ENCODE measurements at places on chromosomes 13 and 19.
A peak's percentile ranks its signal among the peaks of the same experiment; 100 is the strongest.

- DNase-seq: no peak
Observed at GRCh38 chr13:50788551-50789210, 54.8 kb downstream of the DLEU7 start.

- DNase-seq: no peak
Observed at GRCh38 chr13:33281951-33282595, 3.5 kb downstream of the STARD13 start.

- no peak for DNase-seq
Observed at GRCh38 chr13:102141625-102142472, 260.0 kb downstream of the FGF14 start.

GRCh38 chr13:86826232-86826631 is 844.9 kb upstream of the SLITRK5 start:
- no peak for DNase-seq

DNA sequence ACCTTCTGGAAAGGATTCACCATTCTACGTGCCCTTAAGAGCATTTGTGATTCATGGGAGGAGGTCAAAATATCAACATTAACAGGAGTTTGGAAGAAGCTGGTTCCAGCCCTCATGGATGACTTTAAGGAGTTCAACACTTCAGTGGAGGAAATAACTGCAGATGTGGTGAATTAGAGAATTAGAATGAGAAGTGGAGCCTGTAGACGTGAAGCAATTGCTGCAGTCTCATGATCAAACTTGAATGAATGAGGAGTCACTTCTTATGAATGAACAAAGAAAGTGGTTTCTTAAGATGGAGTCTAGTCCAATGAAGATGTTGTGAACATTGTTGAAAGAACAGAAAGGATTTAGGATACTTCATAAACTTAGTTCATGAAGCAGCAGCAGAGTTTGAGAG is 129.1 kb downstream of the TNFRSF19 start:
- no peak for DNase-seq

DNA sequence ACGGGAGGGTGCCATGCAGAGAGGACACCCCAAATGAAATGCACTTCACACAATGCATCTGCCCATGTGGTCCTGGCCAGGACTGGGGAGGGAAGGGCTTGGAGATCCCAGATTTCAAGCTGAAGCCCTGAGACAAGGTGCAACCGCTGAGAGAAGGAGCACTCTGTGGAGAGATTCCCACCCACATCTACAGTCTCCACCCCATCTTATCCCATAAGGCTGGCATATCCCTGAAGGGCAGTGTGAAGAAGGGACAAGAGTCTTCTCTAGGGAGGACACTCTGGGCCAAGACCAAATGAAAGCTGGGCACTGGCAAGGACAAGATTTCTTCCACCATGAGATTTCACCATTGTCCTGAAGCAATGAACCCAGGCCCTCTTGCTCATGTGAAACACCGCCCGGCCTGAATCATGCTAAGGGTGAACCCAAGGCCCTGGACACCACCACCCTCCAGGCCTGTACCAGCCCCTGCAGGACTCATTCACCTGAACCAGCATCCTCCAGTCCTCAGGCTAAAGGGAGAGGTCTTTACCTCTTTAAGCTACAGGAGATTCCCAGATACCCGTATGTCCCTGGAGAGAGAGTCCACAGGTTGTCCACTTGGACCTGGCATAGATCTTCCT is 20.5 kb downstream of the CEACAM4 start:
- DNase-seq: no peak

GRCh38 chr19:33527125-33527524 is 5.5 kb upstream of the PEPD start:
- no peak for DNase-seq

GRCh38 chr13:101394605-101395004 is 21.7 kb downstream of the NALCN start:
- DNase-seq: no peak

DNA sequence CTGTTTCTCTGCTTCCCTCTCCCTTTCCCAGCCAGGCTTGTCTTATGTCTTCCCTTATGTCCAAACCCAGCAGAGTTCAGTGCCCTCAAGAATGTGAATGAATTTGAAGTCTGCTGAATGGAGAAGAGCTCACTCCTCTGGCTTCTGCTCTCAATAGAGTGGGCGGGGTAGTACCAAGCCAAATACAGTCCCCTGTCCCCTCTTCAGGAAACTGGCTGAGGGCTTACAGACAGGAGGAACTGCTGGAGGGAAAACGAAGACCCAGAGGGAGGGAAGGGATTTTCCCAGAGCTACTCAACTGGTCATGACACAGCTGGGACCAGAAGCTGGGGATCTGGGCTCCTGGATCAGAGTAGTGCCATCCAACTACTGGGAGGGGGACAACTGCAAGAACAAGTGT is 32.9 kb upstream of the POU2F2 start:
- DNase-seq: no peak

GRCh38 chr13:43942286-43942685 is 62.6 kb downstream of the LACC1 start:
- no peak for DNase-seq

DNA sequence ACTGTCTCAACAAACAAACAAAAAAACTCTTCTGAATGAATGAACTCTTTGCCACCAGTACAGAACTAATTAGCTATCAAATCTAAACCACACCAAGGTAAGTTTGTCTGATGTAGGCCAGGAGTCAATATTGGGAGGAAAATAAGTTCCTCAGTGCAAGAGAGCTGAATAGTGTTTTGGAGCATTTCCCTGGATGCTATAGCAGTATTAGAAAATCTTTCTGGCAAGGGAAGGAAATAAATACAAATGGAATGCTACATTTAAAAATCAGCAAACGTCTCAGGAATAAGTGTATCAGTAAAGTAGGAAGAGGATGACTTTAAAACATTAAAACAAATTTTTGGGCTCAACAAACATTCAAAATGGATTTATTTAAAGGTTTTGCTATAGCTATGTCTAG is 81.3 kb upstream of the TMTC4 start:
- no peak for DNase-seq

- DNase-seq: no peak
Observed at GRCh38 chr13:20118268-20119140, 42.3 kb downstream of the GJA3 start.

DNA sequence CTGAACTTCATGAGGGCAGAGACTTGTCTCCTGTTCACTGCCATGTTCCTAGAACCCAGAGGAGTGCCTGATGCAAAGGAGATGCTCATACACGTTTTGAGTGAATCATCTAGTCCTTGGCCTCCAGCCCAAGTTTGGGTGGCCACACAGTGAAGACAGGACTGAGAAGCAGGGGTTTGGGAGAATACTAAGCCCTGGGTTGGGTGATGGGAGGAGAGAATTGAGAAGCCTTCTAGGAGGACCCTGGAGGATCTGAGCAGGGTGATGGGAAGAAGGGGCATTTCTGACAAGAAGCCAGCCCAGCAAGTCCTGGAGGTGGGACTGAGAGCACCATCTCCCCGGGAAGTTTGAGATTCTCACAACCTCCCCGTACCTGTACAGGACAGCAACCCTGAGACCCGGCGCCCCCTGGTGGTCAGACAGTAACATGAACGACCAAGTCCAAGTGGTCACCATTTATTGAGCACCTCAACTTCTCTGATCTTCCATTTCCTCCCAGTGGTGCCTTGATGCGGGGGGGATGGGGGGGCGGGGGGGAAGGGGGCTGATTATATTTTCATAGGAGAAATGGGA is 11.0 kb downstream of the CTU1 start:
- no peak for DNase-seq

- no peak for DNase-seq
Observed at GRCh38 chr13:75870397-75870903, 234.3 kb downstream of the LMO7 start.

DNA sequence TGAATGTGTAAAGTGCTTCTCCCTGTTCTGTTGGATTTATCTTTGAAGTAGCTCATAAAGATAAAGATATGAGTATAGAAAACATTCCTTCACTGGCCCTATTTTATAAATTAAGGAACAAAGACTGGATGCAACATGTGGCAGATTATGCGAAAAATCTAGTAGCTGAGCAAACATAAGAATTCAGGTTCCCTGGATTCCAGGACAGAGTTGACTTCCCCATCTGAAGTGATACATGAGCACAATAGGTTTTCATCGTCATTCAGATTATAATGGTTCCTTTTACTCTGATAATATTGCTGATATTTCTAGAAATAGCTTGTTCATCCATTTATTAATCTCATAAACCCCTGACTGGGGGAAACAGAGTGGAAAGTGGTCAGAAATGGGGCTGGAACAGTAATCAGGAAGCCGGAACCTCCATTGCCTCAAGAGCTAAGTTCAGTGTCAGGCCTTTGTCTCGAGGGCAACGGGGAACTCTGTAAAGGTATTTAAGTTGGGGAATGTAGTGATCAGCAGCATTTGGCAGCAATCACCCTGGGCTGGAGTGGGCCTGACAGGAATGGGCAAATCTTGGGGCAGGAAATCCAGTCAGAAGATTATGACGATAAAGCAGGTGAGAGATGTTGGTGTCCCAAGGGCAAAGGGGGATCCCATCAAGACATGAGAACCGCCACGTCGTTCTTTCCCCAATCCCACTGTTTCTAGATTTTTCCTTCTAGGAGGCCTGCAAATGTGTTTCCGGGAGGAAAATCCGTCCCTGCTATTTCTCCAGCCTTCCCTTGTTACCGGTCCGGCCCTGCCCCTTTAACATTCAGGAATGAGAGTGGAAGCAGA is 232.5 kb upstream of the SERP2 start:
- no peak for DNase-seq

GRCh38 chr19:49878744-49879070 is 1.2 kb downstream of the TBC1D17 start:
- no peak for DNase-seq

DNA sequence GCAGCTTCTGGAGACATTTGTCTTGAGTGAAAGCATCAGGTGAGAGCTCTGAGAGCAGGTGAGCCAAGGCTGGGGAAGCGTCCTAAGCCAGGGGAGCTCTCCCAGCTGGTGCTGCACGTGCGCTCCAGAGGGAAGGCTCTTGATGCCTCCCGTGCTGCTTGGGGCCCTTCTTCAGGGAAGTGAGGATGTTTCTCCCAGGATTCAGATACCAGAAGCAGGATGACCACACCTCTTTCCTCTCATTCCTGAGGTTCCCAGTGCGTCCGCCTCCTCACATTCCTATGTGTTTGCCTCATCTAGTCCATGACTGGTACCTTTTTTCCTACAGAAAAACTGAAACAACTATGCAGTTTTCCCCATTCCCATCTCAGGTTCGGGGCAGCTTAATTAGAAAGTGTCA is 231.0 kb upstream of the IRS2 start:
- DNase-seq: peak; percentile 84

DNA sequence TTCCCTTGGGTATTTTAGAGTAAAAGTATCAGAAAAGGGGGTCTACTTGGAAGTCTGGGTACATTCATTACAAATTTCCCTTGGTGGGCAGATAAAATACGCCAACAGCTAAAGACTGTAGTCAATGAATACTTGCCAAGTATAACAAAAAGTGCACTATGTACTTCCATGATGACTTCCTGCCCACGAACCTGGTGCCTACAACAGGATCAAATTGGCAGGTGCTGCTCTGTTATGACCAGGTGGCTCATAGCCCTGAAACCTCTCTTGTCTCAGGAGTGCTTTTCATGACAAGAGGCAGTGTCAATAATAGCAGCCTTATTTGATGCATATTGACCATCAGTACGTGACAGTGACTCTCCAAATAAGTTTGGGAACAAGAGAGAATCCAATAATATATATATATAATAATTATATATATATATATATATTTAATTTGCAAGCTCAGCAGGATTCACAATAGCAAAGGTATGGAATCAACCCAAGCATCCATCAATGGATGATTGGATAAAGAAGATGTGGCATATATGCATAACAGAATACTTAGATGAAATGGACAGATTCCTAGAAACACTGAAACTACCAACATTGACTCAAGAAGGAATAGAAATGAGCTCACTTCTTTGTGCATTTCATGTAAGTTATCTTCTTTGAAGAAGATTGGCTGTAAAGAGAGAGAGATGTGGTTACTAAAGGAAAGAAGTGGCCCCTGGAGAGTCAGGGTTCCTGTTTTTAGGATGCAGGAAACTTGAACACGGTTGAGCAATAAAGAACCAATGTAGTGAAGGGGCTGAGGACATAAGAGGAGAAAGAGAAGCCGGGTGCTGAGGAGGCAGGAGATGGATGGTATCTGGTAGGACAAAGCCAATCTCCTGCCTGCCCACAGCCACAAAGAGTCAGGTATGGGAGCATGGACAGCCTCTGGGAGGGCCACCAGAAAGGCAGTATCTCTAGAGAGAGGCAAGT is 52.0 kb upstream of the GTF2F2 start:
- no peak for DNase-seq

DNA sequence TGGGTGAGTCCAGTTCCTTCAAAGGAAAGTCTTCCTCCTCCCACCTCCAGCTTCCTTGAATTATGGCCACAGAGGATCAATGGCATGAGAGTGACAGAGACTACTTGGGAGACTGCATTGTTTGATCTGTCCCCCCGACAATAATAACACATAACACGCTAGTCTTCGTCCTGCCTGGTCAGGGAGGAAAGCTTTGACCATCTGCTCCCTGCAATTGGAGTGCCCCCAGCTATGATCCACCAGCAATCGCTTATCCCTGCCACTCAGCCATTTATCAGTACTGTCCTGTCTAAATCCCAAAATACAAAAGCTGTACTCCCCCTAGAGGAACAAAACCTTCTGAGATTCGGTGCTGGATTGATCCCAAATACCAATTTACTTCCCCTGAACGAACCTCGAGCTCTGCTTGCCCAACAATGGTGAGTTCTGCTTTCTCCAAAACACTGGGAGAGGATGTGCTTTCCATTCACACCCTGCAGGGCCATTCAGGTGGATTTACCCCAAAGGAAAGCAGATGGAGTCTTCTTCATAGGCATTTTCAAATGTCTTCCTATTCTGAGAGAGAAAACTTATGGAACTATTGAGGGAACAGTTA is 466.7 kb downstream of the TSHZ3 start:
- DNase-seq: no peak

DNA sequence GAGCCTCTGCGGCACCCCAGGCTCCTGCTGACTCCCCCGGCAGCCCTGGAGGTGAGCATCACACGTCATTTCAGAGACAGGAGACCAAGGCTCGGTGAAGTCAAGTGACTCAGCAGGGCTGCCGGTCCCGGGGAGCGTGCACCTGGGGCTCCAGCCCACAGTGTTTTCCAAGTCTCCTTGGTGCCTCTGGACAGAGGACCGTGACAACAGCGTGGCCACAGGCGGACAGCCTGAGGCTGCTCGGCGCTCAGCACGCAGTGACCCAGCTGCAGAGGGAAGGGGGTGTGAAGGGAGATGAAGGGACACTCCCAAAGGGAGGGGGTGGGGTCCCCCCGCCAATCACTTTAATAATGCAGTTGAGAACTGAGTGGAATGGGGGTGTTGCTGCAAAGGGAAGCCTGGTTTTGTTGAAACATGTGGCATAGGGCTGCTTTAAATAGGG is 17.5 kb upstream of the ASPDH start:
- DNase-seq: no peak

GRCh38 chr13:93224535-93224934 is 2.1 kb upstream of the GPC6 start:
- DNase-seq: no peak

DNA sequence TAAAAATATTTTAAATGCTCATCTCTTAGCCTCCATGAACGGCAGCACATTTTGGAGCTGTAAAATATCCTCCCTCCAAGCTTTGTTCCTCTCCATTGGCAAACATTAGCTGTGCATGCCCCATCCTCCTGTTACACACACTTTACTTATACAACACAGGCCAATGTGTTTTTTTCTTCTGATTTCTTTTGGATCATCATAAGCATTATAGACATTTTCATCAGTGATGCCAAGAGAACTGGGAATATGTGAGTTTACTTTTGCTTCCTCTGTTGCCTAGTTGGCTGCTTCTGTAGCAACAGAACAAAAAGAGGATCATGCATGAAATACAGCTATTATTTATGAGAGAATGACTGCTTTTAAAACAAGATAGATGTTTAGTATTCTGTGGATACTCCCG is 142.6 kb downstream of the PCDH9 start:
- no peak for DNase-seq

All from RWPE2 (cell line).